ENCODE measurements at places on chromosomes 6 and 20.

DNA sequence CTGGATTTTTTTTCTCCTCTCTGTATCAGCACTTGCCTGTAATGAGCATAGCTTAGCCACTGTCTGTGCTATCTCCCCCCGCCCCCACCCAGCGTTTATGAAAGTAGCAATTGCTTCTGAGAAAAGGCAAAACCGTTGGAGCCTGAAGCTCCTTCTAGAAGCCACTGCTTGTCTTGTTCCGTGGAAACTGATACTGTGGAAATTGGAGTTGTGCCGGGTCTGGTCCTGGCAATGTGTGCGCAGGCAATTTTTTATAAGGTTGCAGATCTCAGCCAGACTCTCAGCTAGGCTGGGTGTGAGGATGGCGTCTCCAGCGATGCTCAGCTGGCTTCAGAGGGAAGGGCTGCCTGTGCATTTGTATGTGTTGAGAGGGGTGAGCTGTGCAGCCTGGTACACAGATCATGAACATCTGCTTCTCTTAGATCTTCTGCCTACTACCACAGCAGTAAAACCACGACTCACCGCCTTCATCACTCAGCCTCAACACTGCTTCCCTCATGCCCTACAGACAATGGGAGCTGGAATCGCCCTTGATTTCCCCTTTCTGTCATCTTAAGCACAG is 72.4 kb upstream of the GTSF1L start:
- no peak for DNase-seq

DNA sequence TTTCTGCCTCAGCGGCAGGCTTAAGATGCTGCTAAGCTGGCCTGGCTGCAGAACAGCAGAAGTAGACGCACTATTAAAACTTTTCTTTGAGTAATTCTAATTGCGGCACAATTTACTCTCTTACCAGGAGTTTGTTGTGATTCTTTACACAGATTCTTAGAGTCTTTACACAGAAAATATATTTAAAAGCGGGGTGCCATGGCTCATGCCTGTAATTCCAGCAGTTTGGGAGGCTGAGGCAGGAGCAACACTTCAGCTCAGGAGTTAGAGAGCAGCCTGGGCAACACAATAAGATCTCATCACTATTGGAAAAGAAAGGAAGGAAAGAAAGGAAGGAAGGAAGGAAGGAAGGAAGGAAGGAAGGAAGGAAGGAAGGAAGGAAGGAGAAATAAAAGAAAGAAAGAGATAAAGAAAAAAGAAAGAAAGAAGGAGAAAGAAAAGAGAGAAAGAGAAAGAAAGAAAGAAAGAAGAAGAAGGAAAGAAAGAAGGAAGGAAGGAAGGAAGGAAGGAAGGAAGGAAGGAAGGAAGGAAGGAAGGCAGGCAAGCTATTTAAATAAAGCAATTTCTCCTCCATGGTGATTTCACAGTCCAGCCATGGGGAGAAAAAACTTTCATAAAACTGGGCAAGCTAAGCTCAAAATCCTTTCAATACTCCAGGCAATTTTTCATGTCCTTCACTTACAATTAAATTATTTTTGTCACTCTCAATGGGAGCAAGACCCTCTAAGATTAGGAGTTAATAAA is 21.1 kb upstream of the MRS2 start:
- no peak for DNase-seq

DNA sequence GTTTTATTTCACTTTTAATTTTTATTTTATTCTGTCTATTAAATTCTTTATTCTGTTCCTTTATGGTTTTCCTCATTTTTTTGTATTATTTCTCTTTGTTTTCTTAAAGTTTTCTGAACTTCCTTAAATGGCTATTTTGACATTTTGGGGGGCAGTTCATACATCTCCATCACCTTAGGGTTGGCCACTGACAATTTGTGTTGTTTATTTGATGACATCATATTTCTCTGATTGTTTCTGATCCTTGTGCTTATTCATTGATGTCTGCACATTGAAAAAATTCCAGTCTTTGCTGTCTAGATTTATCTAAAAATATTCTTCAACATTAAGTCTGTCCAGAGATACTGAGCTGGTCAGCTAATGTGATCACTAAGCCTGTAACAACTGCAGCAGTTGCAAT is 379.5 kb upstream of the EYS start:
- no peak for DNase-seq

DNA sequence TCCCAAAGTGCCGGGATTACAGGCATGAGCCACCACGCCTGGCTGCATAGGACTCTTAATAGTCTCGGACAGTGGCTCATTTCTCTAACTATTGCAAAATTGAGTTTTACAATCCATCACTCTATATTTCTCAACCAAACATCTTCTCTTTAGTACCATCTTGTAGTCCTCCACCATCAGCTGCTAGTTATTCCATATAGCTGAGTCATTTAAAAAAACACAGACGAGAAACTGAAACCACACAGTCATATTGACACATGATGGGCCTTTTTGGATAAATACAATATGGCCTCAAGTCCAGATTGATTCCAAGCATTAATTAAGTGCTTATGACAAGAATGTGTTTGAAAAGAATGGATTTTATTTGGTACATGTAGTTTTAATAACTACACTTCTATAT is 599.1 kb downstream of the MEI4 start:
- no peak for DNase-seq

DNA sequence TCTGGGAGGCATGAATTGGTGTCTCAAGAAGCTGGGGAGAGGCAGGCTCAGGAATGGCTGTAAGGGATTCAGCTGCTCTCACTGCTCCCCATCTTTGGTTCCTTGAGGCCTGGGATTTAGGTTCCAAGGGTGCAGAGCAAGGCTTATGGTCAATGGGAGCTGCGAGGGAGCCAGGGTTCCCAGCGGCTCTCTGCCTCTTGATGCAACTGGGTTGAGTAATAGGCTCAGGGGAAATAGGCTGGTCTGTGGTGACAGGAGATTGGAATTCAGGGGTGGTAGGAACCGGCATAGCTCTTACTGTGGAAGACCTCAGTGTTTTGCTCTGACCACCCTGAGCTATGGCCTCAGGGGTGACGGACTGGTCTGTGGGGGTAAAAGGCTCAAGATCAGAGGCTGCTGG is 13.0 kb upstream of the NRM start:
- no peak for DNase-seq

DNA sequence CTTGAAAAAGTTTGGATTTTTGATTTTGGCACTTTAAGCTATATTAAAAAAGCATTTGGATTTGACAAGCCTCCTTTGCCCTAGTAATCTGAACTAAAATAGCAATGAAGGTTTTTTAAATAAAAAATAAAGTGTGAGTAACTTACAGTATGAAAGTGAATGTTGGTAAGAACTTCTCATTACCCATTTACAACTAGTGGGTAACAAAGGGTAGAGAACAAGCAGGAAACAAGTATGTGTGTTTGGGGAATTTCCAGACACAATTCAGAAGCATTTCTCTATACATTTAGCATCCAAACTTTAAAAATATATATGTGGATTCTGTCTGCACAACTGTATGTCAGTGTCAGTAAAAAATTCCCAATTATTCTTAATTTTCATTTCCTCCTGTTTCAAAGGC is 2.9 kb downstream of the TMEM30A start:
- DNase-seq, result no peak

- no peak for DNase-seq
Measured at GRCh38 chr20:21265261-21266190, 37.6 kb upstream of the XRN2 start.

GRCh38 chr6:53982366-53983050 is 128.7 kb upstream of the MLIP start:
- DNase-seq, result no peak

GRCh38 chr20:59958123-59958522 is at the start of gene CDH26:
CDH26 (plus strand) TSS chr20:59958423; CDS start chr20:59958727, 304 bp downstream.
- DNase-seq, result no peak

DNA sequence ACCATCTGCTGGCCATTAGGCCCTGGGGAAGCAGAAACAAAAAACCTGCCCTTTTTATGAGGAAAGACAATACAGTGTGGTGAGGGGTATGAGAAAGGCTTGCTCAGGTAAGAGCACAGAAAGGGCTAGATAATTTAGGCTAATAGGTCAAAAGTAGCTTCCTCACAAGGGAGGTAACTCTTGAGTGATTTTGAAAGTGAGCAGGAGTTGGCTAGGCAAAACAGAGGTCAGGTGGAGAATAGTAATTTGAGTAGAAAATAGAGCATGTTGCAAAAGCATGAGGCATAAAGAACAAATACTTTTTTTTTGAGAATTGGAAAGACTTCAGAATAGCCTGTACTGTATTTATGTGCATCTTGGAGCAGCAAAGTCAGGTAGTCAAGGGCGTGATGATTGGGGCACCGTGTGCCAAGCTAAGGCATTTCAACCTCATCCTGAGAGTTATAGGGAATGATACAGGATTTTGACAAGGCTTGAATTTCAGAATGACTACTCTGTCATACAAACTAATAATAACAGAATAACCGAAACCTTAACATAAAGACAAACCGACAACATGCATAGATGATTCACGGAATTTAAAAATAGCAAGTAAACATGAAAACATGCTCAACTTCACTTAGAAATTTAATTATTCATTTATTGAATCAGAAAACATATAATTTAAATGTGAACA is 123.0 kb upstream of the ENPP5 start:
- DNase-seq, result no peak

DNA sequence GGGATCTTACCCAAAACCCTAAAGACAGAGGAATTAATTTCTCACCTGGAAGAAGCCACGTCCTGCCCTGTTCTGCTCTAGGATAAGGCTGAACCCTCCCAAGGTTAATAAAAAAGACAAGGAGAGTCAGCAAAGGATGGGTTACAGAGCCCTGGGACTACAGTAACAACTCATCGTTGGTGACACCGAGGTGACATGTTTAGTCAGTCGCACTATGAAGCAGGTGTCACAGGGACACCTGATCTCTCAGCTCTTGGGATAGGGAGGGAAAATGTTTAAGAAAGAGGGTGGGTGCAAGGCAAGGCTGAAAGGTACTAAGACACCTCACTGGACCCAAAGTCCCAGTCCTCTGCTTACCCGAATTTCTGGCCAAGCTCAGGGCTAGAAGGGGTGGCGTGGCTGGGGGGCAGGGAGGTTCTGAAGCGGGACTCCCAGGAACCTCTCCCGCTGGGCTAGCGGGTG is 562 bp downstream of the MOCS1 start:
- no peak for DNase-seq

GRCh38 chr6:38750968-38751615 is 36.0 kb downstream of the DNAH8 start:
- DNase-seq, result no peak

DNA sequence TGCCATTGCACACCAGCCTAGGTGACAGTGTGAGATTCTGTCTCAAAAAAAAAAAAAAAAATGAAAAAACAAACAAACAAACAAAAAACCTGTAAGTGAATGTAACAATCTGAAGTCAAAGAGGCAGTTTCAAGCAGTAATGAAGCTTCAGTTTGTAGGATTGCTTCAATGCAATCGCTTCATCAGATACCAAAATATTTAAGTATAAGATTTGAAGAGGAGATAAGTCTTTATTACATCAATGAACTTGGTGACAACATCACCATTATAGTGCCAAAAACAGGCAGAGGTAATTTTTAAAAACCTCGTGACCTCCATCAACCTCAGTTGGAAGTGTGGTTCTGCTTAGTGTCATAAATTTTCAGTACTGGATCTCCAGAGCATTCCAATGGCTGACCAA is 74.7 kb downstream of the MYLK4 start:
- no peak for DNase-seq

GRCh38 chr20:2708073-2708415 is 15.5 kb downstream of the EBF4 start:
- no peak for DNase-seq

DNA sequence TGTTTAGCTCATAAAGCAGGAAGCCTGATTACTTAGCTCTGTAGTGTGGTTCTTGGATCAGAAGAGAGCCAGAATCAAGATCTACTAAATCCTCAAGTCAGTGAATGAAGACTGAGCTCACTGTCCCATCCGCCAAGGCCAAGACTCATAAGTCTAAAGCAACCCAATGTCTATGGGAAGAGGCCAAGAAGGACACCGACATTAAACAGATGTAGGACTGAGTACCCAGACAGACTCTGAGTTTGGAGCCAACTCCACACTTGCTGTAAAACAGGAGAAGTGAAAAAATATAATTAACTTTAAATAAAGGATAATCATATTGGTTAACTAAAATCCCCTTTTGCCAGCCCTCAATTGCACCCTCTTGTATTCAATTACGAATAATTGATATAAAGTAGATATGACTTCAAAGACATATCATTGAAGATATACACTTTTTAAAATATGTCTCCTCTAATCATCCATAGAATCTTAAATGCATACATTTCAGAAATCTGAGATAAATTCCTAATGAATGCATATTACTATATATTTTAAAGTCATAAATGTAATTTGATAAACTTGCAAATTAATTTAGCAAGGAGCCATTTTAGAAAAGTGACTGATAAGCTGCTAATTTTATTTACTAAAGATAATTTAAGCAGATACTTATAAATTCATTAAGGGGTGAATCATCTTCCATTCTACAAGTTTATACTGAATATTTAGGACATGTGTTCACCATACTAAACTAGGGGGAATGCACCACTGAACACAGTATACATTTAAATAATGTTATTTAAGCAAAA is 617.0 kb upstream of the ARID1B start:
- DNase-seq, result no peak

- DNase-seq, result peak; percentile 14
Measured at GRCh38 chr20:6381887-6382286, 259.1 kb upstream of the FERMT1 start.

DNA sequence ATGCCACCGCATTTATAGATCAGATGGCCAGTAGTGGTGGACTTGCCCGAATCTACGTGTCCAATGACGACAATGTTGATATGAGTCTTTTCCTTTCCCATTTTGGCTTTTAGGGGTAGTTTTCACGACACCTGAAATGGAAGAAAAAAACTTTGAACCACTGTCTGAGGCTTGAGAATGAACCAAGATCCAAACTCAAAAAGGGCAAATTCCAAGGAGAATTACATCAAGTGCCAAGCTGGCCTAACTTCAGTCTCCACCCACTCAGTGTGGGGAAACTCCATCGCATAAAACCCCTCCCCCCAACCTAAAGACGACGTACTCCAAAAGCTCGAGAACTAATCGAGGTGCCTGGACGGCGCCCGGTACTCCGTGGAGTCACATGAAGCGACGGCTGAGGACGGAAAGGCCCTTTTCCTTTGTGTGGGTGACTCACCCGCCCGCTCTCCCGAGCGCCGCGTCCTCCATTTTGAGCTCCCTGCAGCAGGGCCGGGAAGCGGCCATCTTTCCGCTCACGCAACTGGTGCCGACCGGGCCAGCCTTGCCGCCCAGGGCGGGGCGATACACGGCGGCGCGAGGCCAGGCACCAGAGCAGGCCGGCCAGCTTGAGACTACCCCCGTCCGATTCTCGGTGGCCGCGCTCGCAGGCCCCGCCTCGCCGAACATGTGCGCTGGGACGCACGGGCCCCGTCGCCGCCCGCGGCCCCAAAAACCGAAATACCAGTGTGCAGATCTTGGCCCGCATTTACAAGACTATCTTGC is 725 bp downstream of the EEF1A1 start:
- DNase-seq, result peak; percentile 68

GRCh38 chr6:144921206-144921975 is 636.3 kb downstream of the UTRN start:
- peak; percentile 47 for DNase-seq

GRCh38 chr20:3635346-3635745 is 27.9 kb downstream of the GFRA4 start:
- DNase-seq, result no peak

DNA sequence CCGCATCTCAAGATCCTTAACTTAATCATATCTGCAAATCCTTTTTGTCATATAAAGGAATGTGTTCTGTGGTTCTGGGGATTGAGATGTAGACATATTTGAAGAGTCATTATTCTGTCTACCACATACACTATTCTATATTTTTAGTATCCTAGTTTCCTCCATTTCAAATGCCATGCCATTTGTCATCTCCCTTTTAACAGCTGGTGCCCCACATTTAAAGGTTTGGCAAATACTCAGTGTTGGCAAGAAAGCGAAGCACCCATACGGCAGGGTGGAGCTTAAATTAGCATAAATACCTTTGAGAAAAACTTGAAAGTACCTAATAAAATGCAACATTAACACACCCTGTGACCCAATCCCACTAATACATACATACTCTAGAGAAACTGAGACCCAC is 31.7 kb downstream of the PAK5 start:
- no peak for DNase-seq

All from LoVo (cell line).